ENCODE measurements at places on chromosomes 3 and 15.
A peak's percentile ranks its signal among the peaks of the same experiment; 100 is the strongest.

GRCh38 chr3:172606021-172606420 is 82.8 kb upstream of the TNFSF10 start:
- no peak for DNase-seq

DNA sequence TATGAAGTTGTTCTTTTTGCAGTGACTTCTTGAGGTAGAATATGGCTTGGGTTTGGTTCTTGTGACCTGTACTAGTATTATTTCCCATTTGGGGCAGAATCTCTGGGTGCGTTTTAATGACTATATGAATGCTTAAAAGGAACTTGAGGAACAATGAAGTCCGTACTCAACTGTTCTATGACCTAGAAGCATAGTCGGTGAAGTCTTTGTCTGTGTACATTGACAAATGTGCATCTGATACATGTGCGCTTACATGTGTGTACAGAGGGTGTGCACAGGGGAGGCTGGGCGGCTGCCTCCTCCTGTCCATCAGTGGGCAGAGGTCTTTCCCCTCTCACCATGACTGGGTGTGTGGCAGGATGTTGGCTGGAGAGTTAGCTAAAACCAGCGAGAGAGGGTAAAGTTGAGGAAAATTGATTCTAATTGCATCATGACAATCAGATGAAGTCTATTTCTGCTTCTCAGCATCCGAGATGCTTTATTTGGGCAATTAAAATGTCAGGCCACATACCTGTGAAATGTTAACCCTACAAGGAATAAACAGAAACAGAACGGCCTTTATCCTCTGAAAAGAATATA is 1.0 kb upstream of the NR2F2 start:
- DNase-seq: no peak

DNA sequence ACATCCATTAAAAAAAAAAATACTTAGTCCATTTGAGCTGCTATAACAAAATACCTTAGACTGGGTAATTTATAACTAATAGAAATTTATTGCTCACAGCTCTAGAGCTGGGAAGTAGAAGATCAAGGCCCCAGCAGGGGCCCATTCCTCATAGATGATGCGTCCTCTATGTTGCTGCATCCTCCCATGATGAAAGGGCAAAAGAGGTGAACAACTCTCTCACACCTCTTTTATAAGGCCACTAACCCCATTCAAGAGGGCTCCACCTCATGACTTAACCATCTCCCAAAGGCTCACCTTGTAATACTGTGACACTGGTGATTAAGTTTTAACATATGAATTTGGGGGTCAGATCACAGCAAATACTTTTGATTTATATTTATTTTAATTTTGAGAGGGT is 3.0 kb upstream of the TLNRD1 start:
- DNase-seq: no peak

GRCh38 chr15:73054417-73054953 is 2.2 kb downstream of the NEO1 start:
- no peak for DNase-seq

GRCh38 chr15:67879440-67880129 is 39.7 kb upstream of the RNU6-1 start:
- DNase-seq: no peak

DNA sequence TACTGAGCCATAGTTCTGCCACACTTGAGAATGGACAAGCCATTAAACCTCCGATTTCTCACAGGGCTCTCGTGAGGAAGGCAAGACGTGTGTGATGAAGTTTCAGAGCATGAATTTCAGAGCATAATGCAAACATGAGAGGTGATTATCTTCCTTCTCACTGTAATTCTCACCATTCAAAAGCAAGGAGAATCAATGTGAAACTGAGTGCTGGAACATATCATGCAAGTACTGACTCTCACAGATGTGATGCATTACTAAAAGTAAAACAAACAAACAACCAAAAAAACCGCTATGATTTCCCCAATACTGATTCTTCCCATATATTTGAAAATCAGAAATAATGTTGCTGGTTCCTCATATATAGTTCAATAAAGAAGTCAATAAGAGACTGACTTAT is 23.7 kb downstream of the P3H2 start:
- DNase-seq: no peak

GRCh38 chr3:22959593-22959992 is 243.5 kb upstream of the UBE2E2 start:
- DNase-seq: no peak

GRCh38 chr15:89078851-89079810 is 9.1 kb upstream of the ABHD2 start:
- DNase-seq: no peak

GRCh38 chr3:80263260-80263659 is 495.5 kb upstream of the ROBO1 start:
- no peak for DNase-seq

GRCh38 chr3:58659051-58659675 is 7.4 kb downstream of the FAM3D start:
- DNase-seq: peak; percentile 39

DNA sequence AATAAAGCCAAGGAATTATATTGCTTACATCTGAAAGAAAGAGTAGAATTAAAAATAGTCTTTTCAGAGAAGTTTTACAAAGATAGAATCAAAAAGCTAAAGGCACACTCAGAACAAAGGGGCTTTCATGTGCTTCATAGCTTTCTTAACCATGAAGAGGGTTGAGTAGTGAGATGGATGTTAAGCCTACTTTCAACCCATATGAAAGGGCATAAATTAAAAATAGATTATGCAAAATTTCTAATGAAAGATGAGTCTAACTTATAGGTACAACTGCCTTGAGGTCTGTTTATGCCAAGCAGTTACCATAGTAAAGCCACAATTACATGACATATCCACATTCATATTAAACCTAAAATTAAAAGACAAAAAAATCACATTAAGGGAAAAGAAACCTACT is 223.3 kb upstream of the ARHGEF26 start:
- DNase-seq: no peak

GRCh38 chr15:60218256-60218655 is 179.5 kb downstream of the ANXA2 start:
- DNase-seq: peak; percentile 31

GRCh38 chr15:56040081-56041035 is 46.9 kb upstream of the NEDD4 start:
- peak; percentile 74 for DNase-seq

DNA sequence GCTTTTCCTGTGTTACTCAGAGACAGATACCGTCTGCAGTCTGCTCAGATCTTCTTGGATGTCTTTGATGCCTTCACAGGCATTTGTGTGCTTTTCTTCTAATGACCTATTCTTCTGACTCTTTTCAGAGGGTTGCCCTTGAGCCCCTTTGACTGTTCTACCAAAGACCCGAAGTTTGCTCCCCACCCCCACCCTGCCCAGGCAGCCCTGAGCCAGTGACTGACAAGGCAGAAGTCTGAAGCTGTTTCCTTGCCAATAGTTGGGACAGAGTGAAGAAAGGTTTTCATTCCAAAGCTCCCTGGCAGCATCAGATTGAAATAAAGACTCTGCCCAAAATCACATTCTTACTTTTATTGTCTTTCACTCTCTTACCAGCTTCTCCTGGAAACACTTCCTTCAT is 9.0 kb upstream of the ATP13A5 start:
- DNase-seq: peak; percentile 24

DNA sequence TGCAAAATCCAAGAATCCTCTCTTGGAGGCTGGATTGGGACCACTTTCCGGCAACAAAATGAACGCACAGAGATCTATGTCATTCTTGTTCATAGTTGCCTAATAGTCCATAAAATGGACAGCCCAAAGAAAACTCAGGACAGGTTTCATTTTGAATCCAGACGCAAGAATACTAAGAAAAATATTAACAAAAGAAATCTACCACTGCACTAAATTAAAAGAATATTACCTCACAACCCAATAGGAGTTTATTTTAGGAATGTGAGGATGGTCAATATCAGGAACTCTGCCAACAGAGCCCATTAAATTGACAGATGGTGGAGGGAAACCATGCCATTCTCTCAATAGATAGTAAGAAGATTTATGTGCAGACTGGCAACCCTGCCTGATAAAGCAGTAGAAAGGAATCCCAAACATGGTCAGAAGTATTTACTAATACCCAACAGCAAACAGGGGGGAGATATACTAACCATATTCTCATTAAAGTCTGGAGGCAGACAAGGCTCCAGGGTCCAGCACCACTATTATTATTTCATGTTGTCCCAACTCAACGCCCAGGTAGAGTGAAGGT is 127.6 kb downstream of the SMAD6 start:
- no peak for DNase-seq

DNA sequence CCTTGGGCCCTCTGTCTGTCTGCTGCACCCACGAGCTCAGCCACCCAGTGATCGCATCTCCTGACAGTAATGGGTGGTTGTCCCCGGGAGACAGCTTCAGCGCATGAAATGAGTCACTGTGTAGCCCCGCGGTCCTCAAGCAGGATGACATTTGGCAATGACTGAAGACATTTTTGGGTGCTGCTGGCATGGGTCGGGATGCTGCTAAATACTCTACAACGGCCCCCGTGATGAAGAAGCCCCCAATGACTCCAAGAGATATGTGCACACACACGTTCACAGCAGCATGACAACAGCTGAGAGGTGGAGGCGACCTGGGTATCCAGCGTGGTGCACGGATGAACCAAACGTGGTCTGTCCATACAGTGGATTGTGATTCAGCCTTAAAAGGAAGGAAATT is 17.4 kb upstream of the ZXDC start:
- DNase-seq: no peak

- no peak for DNase-seq
Measured at GRCh38 chr3:129665024-129665768, 58.7 kb upstream of the PLXND1 start.

DNA sequence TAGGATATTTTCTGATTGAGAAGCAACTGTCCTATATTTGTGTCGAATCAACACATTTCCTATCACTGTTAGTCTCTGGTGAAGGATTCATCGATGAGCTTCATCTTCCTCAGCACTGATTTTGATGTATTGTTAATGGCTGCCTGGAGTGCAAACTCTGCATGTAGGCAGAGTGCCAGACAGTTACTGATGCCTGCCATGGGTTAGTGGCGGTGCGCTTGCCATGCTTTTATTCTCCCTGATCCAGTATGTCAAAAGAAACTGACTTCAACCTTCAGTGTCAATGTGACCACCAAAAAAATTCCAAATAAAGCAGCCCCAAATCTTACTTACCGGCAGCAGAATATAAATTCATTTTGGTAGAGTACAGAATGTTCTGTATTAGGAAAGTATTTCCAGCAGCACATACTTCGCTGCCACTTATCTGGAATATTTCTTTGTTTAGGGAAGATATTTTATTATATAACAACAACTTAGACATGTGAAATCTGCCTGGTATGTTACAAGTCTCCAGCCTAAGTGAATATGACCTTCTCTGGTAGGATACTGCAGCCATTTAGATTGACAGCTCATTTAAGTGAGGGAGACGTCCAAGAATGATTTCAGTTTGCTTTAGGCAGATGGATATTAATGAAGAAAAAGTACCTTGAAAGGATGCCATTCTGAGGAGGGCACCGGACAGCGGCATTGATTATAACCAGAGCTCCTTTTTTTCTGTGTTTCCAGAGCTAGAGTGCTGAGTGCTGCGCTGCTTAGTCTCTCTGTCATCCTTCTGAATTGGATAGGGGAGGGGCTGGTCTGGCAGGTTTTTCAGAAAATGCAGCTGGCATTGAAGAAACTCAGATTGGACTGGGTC is 59.9 kb downstream of the ARHGEF26 start:
- peak; percentile 78 for DNase-seq

- DNase-seq: no peak
Measured at GRCh38 chr3:134608771-134609435, 41.9 kb downstream of the KY start.

- no peak for DNase-seq
Measured at GRCh38 chr3:11568503-11569155, 75.1 kb downstream of the VGLL4 start.

DNA sequence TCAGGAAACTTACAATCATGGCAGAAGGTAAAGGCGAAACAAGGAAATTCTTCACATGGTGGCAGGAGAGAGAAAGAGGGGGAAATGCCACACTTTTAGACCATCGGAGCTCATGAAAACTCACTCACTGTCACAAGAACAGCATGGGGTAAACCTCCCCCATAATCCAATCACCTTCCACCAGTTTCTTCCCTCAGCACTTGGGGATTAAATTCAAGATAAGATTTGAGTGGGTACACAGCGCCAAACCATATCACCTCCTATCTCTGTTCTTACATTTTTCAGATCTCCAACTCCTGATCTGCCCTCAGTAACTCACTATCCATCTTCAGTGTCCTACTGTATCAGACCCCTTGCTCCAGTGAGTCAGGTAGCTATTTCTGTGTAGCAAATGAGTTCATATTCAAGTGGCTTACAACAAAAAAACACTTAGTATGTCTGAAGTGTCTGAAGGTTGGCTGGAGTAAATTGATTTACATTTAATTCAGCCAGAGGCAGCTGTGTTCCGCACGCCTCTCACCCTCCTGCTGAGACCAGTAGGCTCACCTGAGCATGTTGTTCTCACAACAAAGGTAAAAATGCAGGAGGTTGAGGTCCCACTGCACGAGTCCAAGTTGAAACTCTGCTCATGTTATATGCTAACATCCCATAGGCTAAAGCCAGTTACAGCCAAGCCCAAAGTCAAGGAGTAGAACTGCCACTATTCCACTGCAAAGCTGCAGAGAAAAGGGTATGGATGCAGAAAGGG is 180.7 kb upstream of the LMCD1 start:
- DNase-seq: no peak

DNA sequence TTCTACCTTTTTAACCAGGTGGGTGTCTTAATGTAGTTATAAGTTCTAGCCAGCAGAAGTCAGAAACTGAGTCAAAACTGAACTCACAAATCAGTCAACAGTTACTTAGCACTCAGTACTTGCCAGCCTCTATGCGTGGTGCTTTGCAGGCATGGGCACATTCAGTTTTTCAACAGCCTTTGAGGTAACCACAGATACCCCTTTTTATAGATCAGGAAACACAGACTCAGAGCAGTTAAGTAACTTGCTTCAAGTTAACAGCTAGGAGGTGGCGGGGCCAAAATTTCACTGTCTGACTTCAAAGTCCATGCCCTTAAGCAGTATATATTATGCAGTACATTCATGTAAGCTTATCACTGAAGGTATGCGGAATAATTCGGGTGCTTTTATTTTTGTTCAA is 139.4 kb downstream of the FHIT start:
- no peak for DNase-seq

GRCh38 chr3:117748131-117748530 is 1038.6 kb downstream of the TUSC7 start:
- DNase-seq: no peak

DNA sequence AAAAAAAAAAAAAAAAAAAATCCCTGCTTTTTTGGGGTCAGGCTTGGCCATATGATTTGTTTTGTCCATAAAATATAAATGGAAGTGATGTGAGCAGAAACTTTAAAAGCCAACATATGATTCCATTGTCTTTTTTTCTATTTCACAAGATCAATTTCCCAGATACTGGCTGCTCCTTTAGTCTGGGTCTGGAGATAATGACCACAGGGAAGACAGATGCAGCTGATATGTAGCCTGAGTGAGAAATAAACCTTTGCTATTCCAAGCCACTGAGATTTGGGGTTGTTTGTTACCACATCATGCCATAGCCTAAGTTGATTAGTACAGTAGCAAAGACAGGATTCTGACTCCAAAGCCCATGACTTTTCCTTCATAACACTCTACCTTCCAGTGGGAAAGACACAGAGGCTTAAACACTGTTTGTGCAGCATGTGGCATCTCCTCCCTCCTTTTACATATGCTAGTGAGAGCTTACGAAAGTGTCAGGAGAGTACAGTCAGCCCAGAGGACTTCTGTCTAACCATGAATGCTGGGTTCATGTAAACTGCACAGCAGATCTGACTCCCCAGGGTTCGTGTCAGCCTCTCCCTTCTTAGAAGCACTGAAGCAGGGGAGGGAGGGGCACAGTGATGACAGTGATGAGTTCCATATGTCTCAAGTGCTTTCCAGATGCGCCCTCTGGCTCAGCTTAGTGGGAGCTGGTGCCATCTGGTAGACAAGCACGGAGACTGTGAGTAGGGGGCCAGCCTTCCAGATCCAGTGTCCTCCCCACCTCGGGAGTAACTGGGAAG is 36.7 kb upstream of the SLC7A14 start:
- DNase-seq: peak; percentile 86

Data from eye (tissue), 1 donor.